Jurkat, Clone E6-1 (cell line): ENCODE measurements at places on chromosomes 13 and 19.

DNA sequence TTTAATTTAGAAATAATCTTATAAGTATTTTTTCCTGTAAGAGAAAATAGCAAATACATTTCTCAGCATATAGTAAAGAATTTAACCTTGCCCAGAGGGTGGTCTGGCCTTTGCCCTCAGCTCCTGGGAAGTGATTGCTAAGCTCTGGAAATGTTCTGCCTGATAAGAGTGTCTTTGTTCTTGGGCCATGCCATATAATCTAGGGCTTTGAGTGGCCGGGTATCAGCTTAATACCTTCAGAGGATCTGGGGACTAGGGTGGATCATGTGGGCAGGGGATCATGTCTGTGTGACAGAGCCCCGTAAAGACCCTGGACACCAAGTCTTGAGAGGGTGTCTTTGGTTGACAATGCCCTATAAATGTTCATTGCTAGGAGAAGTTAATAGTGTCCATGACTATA lies 1032.4 kb upstream of the MIR17HG start:
- no peak for DNase-seq

GRCh38 chr19:1409204-1410005 lies 2.0 kb downstream of the DAZAP1 start:
- no peak for DNase-seq

GRCh38 chr13:49348751-49349150 lies 95.1 kb downstream of the CAB39L start:
- DNase-seq = no peak

- no peak for DNase-seq
Measured at GRCh38 chr13:110028838-110029621, 242.6 kb upstream of the IRS2 start.

DNA sequence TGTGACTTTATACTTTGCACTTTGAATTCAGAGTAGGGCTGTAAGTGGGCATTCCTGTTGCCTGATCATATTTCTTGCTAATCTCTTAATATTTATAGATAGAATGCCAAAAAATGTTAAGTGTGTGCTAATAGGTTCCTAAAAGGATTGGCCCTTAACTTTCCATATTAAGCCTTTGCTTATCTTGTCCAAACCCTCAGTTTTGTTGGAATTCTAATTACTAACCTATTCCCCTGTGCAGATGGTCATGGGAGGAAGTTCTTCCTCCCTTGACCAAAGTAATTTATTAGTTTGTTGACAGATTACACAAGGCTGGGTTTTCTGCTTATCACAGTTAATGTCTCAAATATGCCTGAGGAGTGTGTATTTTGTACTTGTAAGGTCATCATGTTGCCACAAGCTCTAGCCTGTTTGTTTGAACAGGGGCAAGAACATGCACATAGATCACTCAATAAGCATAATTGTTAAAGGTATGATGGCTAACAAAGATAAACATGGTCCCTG lies 541.1 kb upstream of the SPRY2 start:
- no peak for DNase-seq

DNA sequence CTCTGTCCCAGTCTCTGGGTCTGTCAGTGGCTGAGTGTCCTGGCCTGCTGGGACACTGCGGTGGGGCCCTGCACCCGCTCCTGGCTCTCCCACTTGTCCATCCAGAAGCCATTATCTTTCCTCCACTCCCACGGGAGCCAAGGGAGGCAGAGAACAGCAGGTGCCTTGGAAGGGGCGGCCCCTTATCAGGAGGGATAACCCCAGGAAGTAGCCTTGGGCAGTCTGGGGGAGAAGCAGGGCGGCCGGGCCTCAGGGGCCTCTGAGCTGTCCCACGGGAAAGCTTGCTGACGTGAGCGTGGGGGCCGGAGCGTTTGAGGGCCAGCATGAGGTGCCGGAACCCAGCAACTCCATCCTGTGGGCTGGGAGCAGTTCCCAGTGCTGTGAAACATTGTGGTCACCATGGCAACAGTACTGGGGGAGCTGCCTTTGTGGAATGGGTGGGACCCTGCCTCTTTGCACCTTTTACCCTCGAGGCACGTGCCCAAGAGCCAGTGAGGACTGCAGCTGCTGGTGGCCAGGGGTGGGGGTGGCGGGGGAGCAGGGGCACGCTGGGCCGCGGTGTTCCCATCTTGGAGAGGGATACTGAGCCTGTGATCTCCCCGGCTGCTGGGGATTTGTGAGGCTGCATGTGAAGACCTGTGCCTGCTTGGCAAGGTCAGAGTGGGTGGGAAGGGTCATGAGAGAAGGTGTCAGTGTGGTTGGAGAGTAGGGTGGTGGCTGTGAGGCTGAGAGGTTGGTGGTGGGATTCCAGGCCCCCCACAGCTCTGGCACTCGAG lies 20.9 kb downstream of the KLHL26 start:
- no peak for DNase-seq

GRCh38 chr13:21541271-21541670 lies 62.7 kb downstream of the MICU2 start:
- DNase-seq = no peak

GRCh38 chr13:95388420-95389079 lies 87.3 kb upstream of the ABCC4 start:
- DNase-seq = no peak

- DNase-seq = no peak
Measured at GRCh38 chr19:8111376-8111775, 38.0 kb downstream of the FBN3 start.

DNA sequence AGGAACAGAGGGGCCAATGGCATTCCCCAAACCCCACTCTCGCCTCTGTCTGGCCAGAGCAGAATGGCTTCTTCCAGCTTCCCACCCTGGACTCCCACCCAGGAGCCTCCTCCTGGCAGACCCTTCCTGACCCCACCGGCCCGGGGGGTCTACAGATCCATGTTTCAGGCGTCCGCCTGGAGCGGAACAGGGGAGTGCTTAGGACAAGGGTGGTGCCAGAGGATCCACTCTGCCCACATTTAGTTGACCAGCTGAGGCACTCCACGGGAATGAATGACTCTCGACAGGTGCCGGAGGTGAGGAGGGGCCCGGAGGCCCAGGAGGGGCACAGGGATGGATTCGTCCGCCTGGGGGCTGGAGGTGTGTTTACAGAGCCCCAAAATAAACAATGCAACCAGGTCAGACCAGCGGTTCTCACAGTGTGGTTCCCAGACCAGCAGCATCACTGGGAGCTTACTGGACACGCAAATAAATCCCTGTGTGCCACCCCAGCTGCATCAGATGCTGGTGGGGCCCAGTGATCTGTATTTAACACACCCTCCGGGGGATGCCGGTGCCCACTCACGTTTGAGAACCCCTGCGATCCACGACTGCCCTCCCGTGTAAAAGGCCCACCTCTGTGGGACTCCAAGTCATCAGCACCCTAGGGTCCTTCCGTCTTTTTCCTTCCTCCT lies 15.1 kb upstream of the NCCRP1 start:
- DNase-seq = no peak

DNA sequence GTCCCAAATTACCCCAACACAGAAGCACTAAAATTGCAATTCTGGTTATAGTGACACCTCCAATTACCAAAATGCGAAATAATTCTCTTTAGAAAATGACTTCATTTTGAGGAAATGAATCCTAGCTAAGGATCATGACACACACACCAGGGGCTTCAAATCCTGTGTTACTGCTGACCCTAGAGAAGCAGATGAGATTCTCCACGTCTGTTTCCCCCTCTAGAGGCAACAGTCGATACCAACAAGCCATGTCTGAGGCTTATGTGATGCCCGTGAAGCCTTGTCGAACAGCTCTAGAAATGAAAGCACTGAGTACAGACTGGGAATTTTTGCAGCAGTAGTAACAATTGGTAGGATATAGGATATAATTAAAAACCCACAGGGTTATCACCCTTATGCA lies 153.6 kb upstream of the TMTC4 start:
- DNase-seq = peak; percentile 5

DNA sequence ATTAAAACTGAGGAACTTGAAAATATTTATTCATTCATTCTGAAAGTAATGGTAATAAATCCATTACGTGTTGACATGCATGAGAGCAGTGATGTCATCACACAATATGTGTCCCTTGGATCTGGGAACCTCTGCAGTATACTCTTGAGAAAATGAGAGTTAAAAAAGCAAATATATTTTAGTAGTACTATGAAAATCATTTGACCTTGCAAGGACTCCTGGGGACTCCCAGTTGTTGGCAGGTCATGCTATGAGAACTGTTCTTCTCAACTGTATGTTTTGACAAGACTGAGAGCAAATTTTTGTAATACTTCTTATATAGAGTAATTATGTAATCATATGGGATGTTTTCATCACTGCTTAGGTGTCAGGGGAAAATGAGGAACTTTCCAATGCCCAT lies 249.4 kb downstream of the PCCA start:
- DNase-seq = no peak

GRCh38 chr13:29162638-29163235 lies 342.6 kb downstream of the MTUS2 start:
- DNase-seq = no peak

- DNase-seq = no peak
Measured at GRCh38 chr19:41801031-41801430, 4.6 kb downstream of the CEACAM3 start.

GRCh38 chr19:810883-811489 lies 10.8 kb downstream of the PLPPR3 start:
- DNase-seq = no peak

GRCh38 chr19:58052256-58052655 lies 6.8 kb upstream of the ZNF135 start:
- DNase-seq = no peak

DNA sequence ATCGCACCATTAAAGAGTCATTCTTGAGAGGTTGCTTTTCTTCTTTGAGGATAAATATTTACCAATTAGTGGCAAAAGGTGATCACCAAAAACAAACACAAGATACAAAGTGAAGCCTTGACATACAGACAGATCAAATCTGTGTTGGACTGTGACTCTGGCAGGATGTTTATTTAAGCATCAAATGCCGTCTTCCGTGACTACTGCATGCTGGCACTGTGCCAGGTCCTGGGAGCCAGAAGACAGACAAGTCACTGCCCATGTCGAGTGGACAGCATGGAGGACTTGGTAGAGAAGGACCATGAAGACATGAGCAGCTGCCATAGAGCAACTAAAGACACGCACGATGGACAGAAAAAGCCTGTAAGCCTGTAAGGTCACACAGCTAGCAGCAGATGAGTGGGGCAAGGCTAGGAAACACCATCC lies 92.8 kb upstream of the FARP1 start:
- no peak for DNase-seq

- peak; percentile 58 for DNase-seq
Measured at GRCh38 chr19:8585894-8586750, 8.9 kb upstream of the MYO1F start.

GRCh38 chr13:107373551-107373950 lies 805.6 kb upstream of the ARGLU1 start:
- DNase-seq = no peak

- no peak for DNase-seq
Measured at GRCh38 chr19:4596033-4596904, 36.8 kb upstream of the SEMA6B start.

GRCh38 chr19:14774373-14774772 lies 4.0 kb downstream of the ADGRE2 start:
- DNase-seq = no peak

DNA sequence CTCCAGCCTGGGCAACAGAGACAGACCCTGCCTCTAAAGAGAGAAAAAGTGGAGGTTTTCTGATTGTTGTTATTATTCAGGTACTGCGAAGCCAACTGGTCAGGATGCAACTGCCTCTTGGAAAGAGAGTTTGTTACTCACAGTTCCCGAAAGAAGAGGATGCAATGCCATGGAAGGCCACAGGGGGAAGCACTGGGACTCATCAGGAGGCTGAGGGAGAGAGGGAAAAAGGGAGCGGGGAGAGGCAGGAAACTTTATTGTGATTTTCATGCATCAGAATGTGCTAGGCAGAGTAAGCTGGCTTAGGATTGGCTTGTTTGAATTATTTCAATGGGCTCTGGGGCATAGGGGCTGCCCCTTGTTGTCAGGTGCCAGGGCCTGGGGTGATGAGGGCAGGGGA lies 27.6 kb downstream of the MYO9B start:
- DNase-seq = no peak

- no peak for DNase-seq
Measured at GRCh38 chr19:11399667-11400066, 15.6 kb upstream of the EPOR start.

GRCh38 chr13:80131204-80131603 lies 209.7 kb downstream of the SPRY2 start:
- no peak for DNase-seq

- no peak for DNase-seq
Measured at GRCh38 chr19:3699741-3700241, 477 bp downstream of the PIP5K1C start.

- no peak for DNase-seq
Measured at GRCh38 chr13:99426426-99426825, 74.8 kb upstream of the TM9SF2 start.

GRCh38 chr13:30123575-30123974 lies 183.8 kb downstream of the KATNAL1 start:
- no peak for DNase-seq

GRCh38 chr19:32063601-32064000 lies 281.8 kb upstream of the ZNF507 start:
- DNase-seq = no peak

DNA sequence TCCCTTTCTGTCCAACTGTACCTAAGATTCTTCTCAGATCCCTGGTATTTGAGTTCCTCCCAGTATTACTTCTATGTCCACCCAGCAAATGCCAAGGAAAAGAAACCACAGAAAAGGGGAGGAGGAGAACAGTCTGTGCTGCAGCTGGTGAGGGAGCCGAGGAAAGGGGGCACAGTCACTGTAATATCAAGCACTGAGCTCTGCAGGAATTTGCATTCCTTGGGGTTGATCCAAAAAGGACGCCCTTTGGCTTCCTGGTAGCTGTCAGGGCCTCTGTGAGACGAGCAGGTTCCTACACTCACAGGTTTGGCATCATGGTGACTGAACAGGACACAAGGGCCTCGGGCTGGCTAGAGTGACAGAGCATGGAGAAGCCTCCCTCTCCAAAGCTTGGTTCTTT lies 273.4 kb downstream of the NHLRC3 start:
- no peak for DNase-seq

- DNase-seq = no peak
Measured at GRCh38 chr13:21620861-21621260, 16.9 kb upstream of the MICU2 start.

DNA sequence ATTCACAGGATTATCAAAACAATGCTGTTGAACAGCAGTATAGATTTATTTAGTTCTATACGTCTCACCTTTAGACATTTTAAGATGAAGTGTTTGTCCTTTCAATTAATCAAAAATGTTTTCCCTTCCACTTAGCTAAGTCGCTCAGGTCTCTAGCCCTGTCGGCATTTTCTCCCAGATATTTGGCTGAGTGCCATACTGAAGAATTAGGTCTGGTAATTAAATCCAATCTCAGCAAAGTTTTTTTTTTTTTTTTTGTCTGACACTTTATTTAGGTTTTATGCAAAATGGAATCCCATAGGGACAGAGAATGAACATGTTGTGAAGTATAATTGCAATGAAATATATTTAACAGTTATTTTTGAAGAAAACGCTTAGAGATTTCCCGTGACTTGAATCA lies 44.1 kb downstream of the RFC3 start:
- DNase-seq = no peak
